ENCODE measurements at places on chromosomes 1 and 21.

- DNase-seq = no peak
These were observed 10.9 kb upstream of the GOLT1A start for GRCh38 chr1:204224655-204225054.

DNA sequence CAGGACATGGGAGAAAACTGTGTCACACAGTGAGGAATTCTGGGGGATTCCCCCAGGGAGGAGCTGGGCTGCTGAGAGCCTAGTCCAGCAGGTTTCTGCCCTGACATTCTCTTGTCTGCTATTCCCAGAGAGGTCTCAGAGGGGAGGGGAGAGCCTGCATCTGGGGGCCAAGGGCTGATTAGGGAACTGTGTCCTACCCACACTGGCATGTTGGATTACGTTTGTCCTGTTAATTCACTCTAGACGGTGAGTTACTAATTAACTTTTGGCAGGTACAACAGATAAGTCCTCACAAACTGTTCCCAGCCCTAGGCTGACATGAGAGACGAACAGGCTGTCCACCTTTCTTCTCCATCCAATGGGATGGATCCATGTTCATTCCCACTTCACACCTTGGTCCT lies 2.6 kb upstream of the SH3BGRL3 start:
- no peak for DNase-seq

GRCh38 chr1:204623894-204624361 lies 61.6 kb downstream of the LRRN2 start:
- no peak for DNase-seq

- DNase-seq = no peak
These were observed 57.6 kb downstream of the SPSB1 start for GRCh38 chr1:9350013-9350908.

DNA sequence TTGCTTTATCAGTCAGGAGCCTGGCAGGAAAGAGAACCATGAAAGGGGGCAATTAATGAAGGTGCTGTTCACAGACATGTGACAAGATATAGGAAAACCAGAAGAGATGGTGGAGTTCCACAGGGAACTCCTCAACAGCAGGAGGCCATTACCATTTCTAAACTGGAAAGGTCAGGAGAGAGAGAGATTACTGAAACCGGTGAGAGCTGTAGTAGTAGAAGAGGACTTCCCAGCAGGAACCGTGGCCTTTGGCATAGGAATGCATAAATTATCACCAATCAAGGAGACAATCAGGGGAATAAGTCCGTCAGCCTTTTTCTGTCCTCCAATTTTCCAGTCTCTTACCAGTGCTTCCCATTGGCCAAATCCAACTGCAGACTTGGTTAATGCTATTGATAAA lies 23.0 kb upstream of the ABCD3 start:
- DNase-seq = no peak

- no peak for DNase-seq
These were observed 8.1 kb downstream of the KAZN start for GRCh38 chr1:14606632-14607031.

GRCh38 chr1:48263041-48263440 lies 40.5 kb downstream of the SLC5A9 start:
- no peak for DNase-seq

- no peak for DNase-seq
These were observed 19.8 kb upstream of the ABCD3 start for GRCh38 chr1:94398356-94398755.

Data from RCC 7860 (cell line).